Endothelial cell of coronary artery (primary cell): ENCODE measurements at places on chromosomes 2 and 18. TPM values are rescaled to one million over a fixed set of nuclear protein-coding genes. Genes with fewer than 3 reads are reported as not detected.

The CD8B2 gene
- total RNA-seq: not detected in 2 replicates

The ELMOD3 gene
- 9.9 and 15.5 TPM in 2 replicates for total RNA-seq

The KCNIP3 gene
- 0.18 and 0.47 TPM in 2 replicates for total RNA-seq

The ZBTB7C gene
- not detected in 2 replicates for total RNA-seq

The UCN gene
- total RNA-seq: 0.09 and 0.19 TPM in 2 replicates

The LIPG gene
- total RNA-seq: 48.0 and 56.4 TPM in 2 replicates

The TMEM200C gene
- total RNA-seq: under 0.01 TPM in 2 replicates

The FAP gene
- total RNA-seq: 1.5 and 7.9 TPM in 2 replicates

The IL18R1 gene
- total RNA-seq: 2.5 and 3.7 TPM in 2 replicates

The VWA3B gene
- 0.19 TPM in 1 of 2 replicates, not detected in the other for total RNA-seq

The LDAH gene
- 17.3 and 17.6 TPM in 2 replicates for total RNA-seq

The MRPS9 gene
- total RNA-seq: 27.1 and 32.0 TPM in 2 replicates

The FOSL2 gene
- 20.0 and 57.5 TPM in 2 replicates for total RNA-seq

The TBR1 gene
- under 0.01 TPM in 2 replicates for total RNA-seq

The HOXD13 gene
- not detected in 2 replicates for total RNA-seq

The TFCP2L1 gene
- total RNA-seq: under 0.01 TPM in 1 of 2 replicates, not detected in the other

The VWC2L gene
- total RNA-seq: not detected in 2 replicates

The LRP1B gene
- 0.09 and 0.18 TPM in 2 replicates for total RNA-seq

The BCL11A gene
- 0.19 and 0.36 TPM in 2 replicates for total RNA-seq

The CDCA7 gene
- 5.7 and 7.1 TPM in 2 replicates for total RNA-seq

The SLC4A3 gene
- total RNA-seq: 0.27 and 0.38 TPM in 2 replicates

The TMEM247 gene
- total RNA-seq: not detected in 2 replicates

The TCF23 gene
- not detected in 2 replicates for total RNA-seq

The IL36RN gene
- not detected in 2 replicates for total RNA-seq

The TMEM169 gene
- under 0.01 TPM in 1 of 2 replicates, not detected in the other for total RNA-seq

The SLC40A1 gene
- total RNA-seq: 6.3 and 11.5 TPM in 2 replicates

The CROCC2 gene
- total RNA-seq: not detected in 2 replicates
